Hematopoietic multipotent progenitor cell (in vitro differentiated cells): ENCODE measurements at places on chromosomes 6 and 20. TPM values are rescaled to one million over a fixed set of nuclear protein-coding genes. Genes with fewer than 3 reads are reported as not detected.

Gene TMEM200A
- 3.5 TPM for total RNA-seq

Gene RAET1E
- under 0.01 TPM for total RNA-seq

Gene SEMG1
- not detected for total RNA-seq

Gene CLIC5
- under 0.01 TPM for total RNA-seq

Gene DNMT3B
- total RNA-seq: 24.8 TPM

Gene GRM1
- total RNA-seq: under 0.01 TPM

Gene FAM83C
- total RNA-seq: under 0.01 TPM

DNA sequence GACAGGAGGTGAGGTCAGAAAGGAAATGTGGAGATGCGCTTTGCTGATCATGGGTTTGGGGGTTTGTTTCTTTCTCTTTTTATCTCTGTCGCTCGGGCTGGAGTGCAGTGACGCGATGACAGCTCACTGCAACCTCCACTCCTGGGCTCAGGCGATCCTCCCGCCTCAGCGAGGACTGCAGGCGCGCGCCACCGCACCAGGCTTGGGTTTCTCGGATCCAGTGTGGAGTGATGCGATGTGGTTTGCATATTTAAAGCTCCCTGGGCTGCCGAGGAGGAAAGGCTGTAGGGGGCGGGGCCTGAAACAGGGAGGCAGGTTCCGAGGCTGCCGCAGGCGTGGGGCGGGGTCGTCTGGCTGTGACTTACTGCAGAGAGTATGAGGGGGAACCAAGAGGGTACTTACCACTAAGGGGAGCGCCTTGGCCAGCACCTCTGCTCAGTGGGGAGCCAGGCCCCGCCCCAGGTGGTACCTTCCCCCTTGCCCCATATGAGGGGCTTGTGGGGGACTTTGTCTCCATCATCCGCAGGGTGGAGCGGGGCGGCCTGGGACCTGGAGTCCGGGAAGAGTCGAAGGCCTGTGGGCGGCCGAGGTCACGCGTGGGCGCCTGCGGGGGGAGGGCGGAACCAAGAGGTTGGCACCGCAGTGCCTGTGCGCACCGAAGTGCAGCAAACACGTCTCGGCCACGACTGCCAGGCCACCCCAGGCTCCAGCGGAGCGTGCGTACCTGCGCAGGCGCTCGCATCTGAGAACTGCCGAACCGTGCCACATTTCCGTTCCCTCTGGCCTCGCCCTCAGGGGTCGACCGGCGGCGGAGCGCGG, 12.7 kb upstream of the BAK1 start:
- no peak for DNase-seq

- DNase-seq: no peak
Observed at GRCh38 chr6:41492261-41492891, 53.8 kb upstream of the FOXP4 start.

GRCh38 chr6:109344226-109344625, 38.0 kb downstream of the CD164 start:
- no peak for DNase-seq

GRCh38 chr6:47854971-47855370, 73.1 kb downstream of the OPN5 start:
- DNase-seq: no peak

- no peak for DNase-seq
Observed at GRCh38 chr20:16451982-16452381, 121.3 kb downstream of the KIF16B start.

DNA sequence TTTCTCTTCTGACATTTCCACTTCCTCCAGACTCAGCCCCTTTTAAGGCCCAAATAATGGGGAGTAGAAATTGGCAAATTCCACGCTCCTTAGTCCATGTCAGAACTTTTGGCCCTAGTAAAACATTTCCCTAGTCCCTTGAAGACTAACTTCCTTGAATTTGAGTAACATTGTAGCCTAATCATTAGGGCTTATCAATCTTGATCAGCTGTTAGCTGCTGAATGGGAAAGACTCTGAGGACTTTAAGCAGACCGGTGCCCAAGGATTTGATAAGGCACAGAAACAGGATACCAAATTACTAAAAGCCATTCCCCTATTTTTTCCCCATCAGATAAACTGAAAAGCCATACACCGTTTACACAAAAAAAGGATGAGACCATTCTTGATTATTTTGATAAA, 37.0 kb upstream of the ECI2 start:
- DNase-seq: no peak

- DNase-seq: no peak
Observed at GRCh38 chr20:14720251-14720650, 382.8 kb upstream of the FLRT3 start.

DNA sequence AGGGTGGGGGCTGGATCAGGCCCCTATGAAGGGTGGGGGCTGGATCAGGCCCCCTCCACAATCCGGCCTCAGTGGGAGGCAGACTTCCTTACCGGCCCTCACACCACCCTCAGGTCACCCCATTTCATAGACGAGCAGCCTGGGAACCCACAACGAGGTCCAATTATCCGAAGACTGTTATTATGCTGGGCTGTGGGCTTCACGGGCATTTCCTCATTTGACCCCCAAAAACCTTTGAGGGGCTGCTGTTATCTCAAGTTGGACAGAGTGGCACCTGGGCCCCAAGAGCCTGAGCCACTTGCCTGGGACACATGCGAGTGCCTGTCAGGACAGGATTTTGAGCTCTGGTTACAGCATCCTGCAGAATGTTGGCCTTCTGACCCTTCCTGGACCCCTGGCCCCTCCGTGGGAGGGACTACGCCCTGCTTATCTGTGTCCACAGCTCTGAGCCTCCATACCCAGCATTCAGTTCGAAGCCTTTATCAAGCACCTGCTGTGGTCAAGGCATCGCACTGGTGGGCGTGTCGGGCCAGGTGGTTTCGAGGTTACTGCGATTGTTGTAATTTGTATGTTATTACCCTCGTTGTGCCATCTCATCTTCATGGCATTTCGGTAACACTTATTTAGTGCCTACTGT, 34.5 kb upstream of the PCMTD2 start:
- no peak for DNase-seq

DNA sequence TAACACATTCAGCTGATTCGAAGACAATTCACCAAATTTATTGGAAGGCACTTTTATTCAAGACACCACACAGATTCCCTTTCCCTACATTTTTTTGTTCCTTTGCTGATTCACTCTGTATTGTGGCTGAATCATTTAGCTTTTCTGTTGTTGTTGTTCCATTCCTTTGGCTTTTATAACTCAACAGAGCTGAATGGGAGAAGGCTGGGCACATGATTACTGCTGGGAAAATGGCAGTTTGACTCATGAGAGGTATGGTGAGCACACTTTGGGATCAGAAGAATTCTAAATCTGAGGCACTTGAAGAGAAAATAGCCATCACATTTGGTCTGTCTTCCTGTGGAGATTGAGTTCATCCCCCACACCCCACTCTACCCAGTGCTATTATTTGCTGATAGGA, 15.7 kb upstream of the SAYSD1 start:
- DNase-seq: no peak

DNA sequence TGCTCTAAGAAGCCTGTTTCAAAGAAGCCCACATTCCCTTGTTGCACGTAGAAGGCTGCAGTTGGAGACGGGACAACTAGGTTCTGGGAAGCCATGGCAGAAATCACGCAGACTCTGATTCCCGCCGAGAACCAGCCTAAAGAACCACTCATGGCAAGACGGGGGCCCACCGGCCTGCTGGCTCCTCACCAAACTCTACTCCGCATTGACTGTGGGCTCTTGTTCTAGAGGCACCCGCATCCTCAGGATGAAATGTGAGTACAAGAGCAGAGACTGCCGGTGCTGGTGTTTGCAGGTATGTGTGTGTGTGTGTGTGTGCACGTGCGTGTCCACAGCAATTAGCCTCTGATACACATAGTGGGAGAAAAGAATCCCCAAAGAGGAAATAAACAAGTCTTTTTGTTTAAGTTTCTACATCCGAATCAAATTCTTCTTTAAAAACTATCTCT, 42.3 kb upstream of the NR2E1 start:
- peak; percentile 7 for DNase-seq

DNA sequence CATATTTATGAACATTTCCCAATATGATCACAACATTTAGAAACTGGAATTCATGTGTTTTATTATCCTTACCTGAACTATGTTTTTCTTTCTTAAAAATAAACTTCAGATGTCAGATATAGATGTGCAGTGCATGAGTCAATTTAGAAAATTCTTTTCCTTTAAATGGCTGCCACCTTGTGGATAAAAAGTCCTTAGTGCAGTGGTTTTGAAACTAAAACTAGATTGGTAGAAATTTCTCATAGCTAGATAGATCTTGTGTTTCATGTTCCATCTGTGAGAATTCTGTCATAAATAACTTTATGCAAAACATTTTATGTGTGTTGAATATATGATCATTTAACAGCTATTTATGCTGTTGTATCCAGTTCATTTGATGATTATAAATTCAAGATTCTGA, 134.9 kb downstream of the KLHL32 start:
- DNase-seq: peak; percentile 67

DNA sequence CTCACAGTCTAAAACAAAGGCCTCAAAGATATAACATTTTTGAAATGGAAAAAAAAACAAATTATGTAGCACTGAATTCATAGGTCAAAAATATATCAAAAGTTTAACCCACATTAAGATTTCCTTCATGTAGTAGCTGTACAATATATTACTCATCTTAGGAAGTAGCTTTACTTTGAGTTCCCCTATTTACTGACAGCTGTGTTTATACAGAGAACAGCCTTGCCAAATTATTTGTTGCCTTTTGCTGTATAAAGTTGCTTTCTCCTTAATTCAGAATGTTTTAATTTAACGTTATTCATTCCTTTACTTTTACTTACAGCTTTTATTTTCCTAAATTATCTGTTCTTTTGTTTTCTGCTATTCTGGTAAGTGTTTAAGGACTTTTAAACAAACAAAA, 181.0 kb downstream of the COL12A1 start:
- no peak for DNase-seq

GRCh38 chr6:79764747-79765146, 133.6 kb downstream of the SH3BGRL2 start:
- no peak for DNase-seq

- DNase-seq: no peak
Observed at GRCh38 chr6:3844097-3844463, 5.1 kb upstream of the FAM50B start.

- peak; percentile 67 for DNase-seq
Observed at GRCh38 chr6:156777577-156778453, 637 bp downstream of the ARID1B start.

- no peak for DNase-seq
Observed at GRCh38 chr6:98324446-98324845, 509.9 kb upstream of the POU3F2 start.

DNA sequence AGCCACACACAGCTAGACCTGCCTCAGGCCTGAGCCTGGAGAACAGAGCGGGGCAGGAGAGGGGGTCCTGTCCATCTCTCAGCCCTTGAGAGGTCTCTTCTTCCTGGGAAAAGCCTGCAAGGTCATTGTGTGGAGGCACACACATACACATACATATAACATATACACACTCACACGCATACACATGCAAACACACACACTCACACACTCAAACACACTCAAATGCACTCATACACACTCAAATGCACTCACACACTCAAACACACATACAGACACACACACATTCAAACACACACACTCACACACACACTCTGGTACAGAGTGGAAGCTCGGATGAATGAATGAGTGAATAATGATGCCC, 515 bp downstream of the TLDC2 start:
- DNase-seq: no peak

DNA sequence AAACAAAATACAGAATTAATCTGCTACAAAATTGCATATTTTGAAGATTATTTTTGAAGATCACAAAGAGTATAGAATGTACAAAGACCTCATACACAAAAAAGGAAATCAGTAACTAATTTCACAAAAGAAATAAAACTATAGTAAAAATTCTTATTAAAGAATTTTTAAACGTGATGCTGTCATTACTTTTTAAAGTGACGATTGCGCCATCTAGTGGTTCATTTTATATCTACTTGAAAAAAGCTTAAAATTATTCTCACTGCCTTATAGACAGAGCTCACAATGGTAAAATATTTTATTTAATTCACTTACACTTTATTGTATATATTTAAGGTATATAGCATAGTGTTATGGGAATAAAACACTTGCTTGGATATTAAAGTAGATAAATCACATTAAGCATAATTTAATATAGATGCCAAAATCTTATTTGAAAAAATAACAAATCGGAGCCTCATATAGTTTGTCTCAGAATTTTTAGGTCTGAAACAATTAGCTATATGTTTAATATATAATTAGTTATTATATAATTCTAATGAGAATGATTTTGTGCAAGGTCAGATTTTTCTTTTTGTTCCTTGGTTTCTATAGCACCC, 128.8 kb downstream of the PHF3 start:
- peak; percentile 39 for DNase-seq

- no peak for DNase-seq
Observed at GRCh38 chr20:47204008-47204849, 152.3 kb downstream of the ZMYND8 start.

- DNase-seq: no peak
Observed at GRCh38 chr6:51459958-51460357, 627.5 kb downstream of the PKHD1 start.

DNA sequence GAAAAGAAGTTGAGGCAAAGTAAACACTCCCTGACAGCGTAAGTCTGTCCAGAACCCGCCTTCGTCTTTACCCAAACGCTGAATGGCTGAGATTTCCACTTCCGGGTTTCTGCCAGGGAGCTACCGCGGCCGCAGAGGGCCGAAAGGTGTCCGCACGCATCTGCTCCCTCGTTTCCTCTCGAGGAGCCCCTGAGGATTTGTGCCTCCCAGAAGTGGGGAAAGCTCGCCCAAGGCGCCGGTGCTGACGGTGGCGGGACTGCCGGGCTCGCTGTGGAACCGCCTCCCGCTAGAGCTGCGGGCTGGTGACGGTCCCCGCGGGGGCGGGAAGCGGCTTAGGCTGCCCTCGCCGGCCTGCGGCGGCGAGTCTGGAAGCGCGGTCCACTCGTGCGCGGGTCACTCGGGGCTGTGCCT, 1760.2 kb upstream of the DEFB115 start:
- peak; percentile 18 for DNase-seq

DNA sequence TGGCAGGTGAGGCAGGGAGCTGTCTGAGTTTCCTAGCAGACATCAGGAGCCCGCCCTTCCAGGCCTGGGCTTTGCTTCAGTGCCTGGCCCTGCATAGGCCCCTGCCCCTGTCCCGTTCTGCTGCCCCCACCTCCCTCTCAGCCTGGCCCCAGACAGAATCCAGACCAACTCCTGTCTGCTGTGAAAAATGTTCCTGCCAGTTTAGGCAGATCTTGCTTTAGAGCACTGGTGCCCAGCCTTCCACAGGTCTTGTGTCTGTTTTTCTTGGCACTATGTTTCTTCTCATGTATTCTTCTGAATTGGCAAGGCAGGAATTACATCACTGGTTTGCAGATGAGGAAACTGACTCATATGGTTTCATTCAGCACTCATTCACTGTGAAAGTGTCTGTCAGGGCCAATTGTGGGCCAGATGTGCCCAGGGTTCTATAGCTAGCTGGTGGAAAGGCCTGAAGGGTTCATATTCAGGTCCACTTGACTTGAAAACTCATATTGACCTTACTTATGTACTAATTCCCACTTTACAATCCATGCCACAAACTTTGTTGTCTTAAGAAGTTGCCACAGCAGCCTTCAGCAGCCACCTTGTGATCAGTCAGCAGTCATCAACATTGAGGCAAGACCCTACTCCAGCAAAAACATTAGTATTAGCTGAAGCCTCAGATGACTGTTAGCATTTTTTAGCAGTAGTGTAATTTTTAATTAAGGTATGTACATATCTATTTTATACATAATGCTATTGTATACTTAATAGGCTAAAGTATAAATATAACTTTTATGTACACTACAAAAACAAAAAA, 40.5 kb downstream of the HLA-F start:
- no peak for DNase-seq

GRCh38 chr6:150334790-150335783, 33.7 kb upstream of the IYD start:
- DNase-seq: peak; percentile 60

- no peak for DNase-seq
Observed at GRCh38 chr6:128515550-128516513, 4.6 kb downstream of the PTPRK start.

GRCh38 chr20:5434116-5434515, 117.4 kb upstream of the PROKR2 start:
- no peak for DNase-seq
